ENCODE measurements at places on chromosomes 5 and 9. TPM values are rescaled to one million over a fixed set of nuclear protein-coding genes. Genes with fewer than 3 reads are reported as not detected.

The INSL6 gene
- not detected for total RNA-seq

The DBH gene
- total RNA-seq, result not detected

The ENHO gene
- total RNA-seq, result 1.6 TPM

The ARRDC1 gene
- 27.3 TPM for total RNA-seq

- peak overlapping the region; percentile 100 for H3K4me3 ChIP-seq
- peaks cover 25% of the 10 kb centered on the region for H3K4me1 ChIP-seq
- H3K36me3 ChIP-seq, result peaks cover 4% of the 10 kb centered on the region
- no peaks in the 10 kb centered on the region for H3K27me3 ChIP-seq
- no peak for DNase-seq
These were observed 464 bp downstream of the GDF9 start for GRCh38 chr5:132865668-132866341.

DNA sequence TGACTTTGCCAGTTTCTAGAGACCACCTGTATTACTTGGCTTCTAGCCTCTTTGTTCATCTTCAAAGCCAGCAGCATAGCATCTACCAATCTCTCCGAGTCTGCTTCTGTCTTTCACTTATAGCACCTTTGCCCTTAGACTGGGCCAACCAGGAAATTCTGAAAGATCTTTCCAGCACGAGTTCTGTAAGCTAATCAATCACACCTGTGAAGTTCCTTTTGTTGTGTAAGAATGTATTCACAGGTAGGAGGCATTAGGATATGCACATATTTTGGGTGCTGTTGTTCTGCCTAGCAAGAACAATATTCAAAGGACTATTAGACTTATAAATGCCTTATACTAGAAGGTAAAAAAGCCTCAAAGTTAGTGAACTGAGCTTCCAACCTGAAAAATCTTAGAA lies 232.1 kb downstream of the CDH12 start:
- no peak overlapping the region for H3K4me3 ChIP-seq
- H3K36me3 ChIP-seq, result no peaks in the 10 kb centered on the region
- no peak overlapping the region for H3K27ac ChIP-seq
- no peak for DNase-seq
- no peaks in the 10 kb centered on the region for H3K4me1 ChIP-seq
- peaks cover 3% of the 10 kb centered on the region for H3K27me3 ChIP-seq

- H3K27me3 ChIP-seq, result peaks cover 9% of the 10 kb centered on the region
- DNase-seq, result no peak
- no peak overlapping the region for H3K4me3 ChIP-seq
- no peaks in the 10 kb centered on the region for H3K36me3 ChIP-seq
- no peak overlapping the region for H3K27ac ChIP-seq
These were observed 30.3 kb upstream of the IRX4 start for GRCh38 chr5:1912951-1913565.

- no peaks in the 10 kb centered on the region for H3K4me1 ChIP-seq
- H3K27ac ChIP-seq, result no peak overlapping the region
- no peak overlapping the region for H3K4me3 ChIP-seq
- no peaks in the 10 kb centered on the region for H3K36me3 ChIP-seq
- H3K27me3 ChIP-seq, result peaks cover 8% of the 10 kb centered on the region
These were observed 277.5 kb downstream of the CEMIP2 start for GRCh38 chr9:71490810-71491209.

DNA sequence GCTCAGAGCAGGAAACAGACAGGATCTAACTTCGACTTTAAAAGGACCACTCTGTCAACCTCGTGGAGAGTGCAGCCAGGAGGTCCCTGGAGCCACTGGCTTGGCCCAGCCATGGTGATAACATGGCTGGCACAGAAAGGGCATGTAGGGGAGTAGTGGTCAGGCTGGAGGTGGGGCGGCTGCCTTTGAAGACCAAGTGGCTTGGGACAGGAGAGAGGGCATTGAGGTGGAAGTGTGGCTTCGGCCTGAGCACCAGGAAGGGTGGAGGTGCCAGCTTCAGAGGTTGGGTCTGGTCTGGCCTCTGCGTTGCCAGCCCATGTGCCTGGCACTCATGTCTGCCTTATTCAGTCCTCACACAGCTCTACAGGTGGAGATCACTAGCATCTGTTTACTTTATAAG lies 270.0 kb downstream of the NSG2 start:
- H3K36me3 ChIP-seq, result no peaks in the 10 kb centered on the region
- H3K4me1 ChIP-seq, result peaks cover 2% of the 10 kb centered on the region

DNA sequence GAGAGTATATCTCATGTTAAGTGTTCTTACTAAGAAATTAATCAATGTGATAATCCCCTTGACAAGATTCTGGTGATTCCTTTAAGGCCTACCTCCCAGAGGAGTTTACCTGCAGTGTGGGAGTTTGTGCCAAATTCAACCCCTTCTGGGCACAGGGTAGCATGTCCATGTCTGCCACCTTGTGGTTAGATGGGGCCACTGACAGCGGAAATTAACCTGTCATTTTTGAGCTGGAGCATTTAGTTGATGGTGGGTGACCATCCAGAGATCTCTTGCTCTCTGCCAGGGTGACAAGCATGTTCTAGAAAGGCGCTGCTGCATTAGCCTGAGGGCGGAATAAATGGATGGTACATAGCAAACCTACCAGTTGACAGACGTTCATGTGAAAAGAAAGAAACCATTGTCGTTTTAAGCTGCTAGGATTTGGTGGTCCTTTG lies 132.2 kb downstream of the FBXO4 start:
- no peak overlapping the region for H3K4me3 ChIP-seq
- no peak for DNase-seq
- no peak overlapping the region for H3K27ac ChIP-seq
- H3K27me3 ChIP-seq, result peaks cover 20% of the 10 kb centered on the region

DNA sequence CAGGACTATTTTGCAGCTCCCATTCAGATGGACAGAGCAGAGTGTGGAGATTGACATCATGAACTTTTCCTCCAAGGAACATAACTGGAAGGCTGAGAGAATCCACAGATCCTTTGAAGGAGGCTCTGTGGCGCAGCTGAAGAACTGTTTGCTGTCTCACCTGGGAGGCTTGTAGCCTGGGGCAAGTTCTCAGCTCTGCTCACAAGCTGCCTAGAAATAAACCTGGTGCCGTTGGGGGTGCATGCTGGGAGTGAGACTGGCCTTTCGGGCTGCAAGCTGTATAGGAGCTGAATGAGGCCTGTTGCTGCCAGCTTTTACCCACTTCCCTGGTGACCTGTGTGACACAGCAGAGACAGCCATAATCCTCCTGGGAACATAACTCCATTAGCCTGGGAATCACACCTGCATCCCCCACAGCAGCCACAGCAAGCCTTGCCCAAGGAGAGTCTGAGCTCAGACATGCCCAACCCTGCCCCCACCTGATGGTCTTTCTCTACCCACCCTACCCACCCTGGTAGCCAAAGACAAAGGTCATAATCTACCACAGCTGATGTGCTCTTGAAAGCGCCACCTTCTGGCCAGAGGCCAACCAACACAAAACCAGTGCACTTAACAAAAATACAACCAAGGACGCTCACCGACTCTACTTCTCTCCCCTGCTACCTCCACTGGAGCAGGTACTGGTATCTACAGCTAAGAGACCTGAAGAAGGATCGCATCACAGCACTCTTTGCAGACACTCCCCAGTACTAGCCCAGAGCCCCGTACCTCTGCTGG lies 205.1 kb upstream of the MRPS30 start:
- DNase-seq, result no peak
- no peaks in the 10 kb centered on the region for H3K4me1 ChIP-seq
- no peak overlapping the region for H3K27ac ChIP-seq
- H3K4me3 ChIP-seq, result no peak overlapping the region

DNA sequence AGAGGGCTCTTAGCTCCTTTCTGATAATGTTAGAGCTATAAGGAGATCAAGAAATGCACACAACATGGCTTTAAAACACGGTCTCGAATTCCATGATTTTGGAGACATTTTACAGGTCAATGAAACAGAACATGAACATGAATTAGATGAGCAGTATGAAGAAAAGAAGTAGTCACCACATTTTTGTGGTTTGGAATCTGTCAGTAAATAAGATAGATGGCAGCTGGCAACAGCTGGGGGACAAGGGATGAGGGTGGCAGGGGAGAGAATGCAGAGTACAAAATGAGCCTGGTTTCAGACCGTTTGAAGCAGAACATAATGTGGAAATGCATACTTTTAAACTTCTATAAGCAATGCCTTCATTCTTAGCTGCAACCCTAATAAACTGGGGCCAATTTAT lies 107.1 kb downstream of the OXCT1 start:
- H3K27ac ChIP-seq, result peak overlapping the region; percentile 65
- DNase-seq, result no peak
- peak overlapping the region; percentile 5 for H3K4me3 ChIP-seq
- H3K4me1 ChIP-seq, result peaks cover 55% of the 10 kb centered on the region
- H3K27me3 ChIP-seq, result no peaks in the 10 kb centered on the region

GRCh38 chr5:107090506-107090905 lies 580.2 kb downstream of the EFNA5 start:
- no peak overlapping the region for H3K4me3 ChIP-seq
- peaks cover 2% of the 10 kb centered on the region for H3K36me3 ChIP-seq
- no peaks in the 10 kb centered on the region for H3K27me3 ChIP-seq
- no peak for DNase-seq

- peaks cover 9% of the 10 kb centered on the region for H3K4me1 ChIP-seq
- H3K27me3 ChIP-seq, result no peaks in the 10 kb centered on the region
- H3K27ac ChIP-seq, result no peak overlapping the region
- no peak for DNase-seq
- H3K36me3 ChIP-seq, result peaks cover 2% of the 10 kb centered on the region
These were observed 171.5 kb downstream of the EFNA5 start for GRCh38 chr5:107499237-107499636.

GRCh38 chr5:86137297-86137696 lies 480.4 kb upstream of the COX7C start:
- no peak for DNase-seq
- no peak overlapping the region for H3K4me3 ChIP-seq
- no peaks in the 10 kb centered on the region for H3K36me3 ChIP-seq

GRCh38 chr5:83914662-83915418 lies 194.2 kb upstream of the HAPLN1 start:
- no peaks in the 10 kb centered on the region for H3K27me3 ChIP-seq
- peaks cover 55% of the 10 kb centered on the region for H3K4me1 ChIP-seq
- no peak for DNase-seq

- H3K4me3 ChIP-seq, result no peak overlapping the region
- peaks cover 4% of the 10 kb centered on the region for H3K4me1 ChIP-seq
- H3K27me3 ChIP-seq, result peaks cover 5% of the 10 kb centered on the region
- no peak overlapping the region for H3K27ac ChIP-seq
- no peak for DNase-seq
- H3K36me3 ChIP-seq, result no peaks in the 10 kb centered on the region
These were observed 25.9 kb downstream of the CD14 start for GRCh38 chr5:140607031-140607430.

Data from chondrocyte (in vitro differentiated cells).